SJCRH30 (cell line): ENCODE measurements at places on chromosomes 7 and 10.

- H3K36me3 ChIP-seq = no peaks in the 10 kb centered on the region
- no peaks in the 10 kb centered on the region for H3K27me3 ChIP-seq
- H3K4me3 ChIP-seq = no peak overlapping the region
Observed at GRCh38 chr10:130491011-130491692, 355.0 kb downstream of the GLRX3 start.

DNA sequence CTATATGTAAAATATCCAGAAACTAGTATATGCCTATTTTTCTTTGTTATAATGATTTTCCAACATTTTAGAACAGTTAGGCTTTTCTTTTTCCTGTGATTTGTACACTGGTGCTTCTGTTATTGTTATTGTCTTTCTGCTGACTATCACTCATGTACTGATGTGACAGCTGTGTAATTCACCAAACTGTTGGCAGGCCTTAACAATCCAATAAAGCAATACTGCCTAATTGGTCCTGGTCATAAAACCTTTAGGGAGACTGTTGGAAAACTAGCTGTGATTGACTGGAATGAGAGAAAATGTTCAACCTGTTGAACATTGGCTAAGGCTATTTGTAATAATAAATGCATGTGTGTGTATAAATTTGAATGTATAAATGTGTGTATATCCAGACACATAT is 956.6 kb downstream of the REEP3 start:
- H3K4me1 ChIP-seq = no peaks in the 10 kb centered on the region
- no peak for DNase-seq
- H3K27ac ChIP-seq = no peak overlapping the region
- no peaks in the 10 kb centered on the region for H3K27me3 ChIP-seq
- H3K36me3 ChIP-seq = no peaks in the 10 kb centered on the region
- H3K4me3 ChIP-seq = no peak overlapping the region

DNA sequence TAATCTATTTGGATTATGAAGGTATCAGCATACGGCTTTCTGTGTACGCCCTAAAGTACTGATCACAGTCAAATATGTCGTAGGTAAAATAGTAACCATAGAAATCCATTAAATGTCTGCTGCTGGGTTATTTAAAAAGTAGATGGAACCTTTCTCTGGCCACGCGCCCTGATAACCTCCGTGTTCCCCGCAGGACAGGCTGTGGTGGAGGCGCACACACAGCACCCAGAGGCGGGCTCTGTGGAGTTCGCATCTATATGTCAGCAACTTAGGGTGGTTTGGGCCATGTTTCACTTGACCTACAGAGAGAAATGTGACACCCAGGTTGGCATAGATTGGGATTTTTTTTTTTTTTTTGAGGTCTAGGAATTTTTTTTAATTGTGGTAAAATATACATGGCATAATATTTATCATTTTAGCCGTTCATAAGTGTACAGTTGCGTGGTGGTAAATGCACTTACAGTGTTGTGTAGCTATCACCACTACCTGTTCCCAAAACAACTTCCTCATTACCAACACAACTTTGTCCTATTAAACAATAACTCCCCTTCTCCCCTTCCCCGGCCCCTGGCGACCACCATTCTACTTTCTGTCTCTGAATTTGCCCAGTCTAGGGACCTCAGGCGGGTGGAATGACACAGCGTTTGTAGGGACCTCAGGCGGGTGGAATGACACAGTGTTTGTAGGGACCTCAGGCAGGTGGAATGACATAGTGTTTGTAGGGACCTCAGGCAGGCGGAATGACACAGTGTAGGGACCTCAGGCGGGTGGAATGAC is 15.4 kb downstream of the PPP2R2D start:
- H3K27ac ChIP-seq = no peak overlapping the region
- no peak for DNase-seq
- H3K4me3 ChIP-seq = no peak overlapping the region
- no peaks in the 10 kb centered on the region for H3K27me3 ChIP-seq
- no peaks in the 10 kb centered on the region for H3K4me1 ChIP-seq

DNA sequence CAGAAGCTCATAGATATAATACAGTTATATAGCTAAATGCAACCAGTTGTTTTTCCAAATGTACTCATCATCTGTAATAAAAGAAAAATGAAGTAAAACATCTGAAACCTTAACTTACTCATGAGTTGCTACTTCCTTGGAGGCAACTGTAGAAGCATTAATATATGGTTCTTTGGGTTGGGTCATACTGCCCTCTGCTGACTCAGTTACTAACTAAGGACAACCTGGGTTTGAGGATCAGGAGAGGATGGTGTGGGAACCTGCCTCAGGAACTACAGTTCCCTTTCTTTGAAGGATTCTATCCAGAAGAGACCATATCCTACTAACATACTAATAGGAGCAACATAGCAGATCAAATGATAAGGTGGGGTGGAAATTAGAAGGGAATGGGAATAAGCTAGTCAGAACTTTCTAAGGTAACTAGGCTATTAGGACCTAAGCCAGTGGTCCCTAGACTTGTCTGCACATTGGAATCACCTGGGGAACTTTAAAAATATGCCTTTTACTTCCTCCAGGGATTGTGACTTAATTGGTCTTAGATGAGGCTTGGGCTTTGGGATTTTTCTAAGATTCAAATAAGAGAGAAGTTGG is 20.7 kb downstream of the COX15 start:
- H3K27ac ChIP-seq = no peak overlapping the region
- no peaks in the 10 kb centered on the region for H3K4me1 ChIP-seq
- H3K27me3 ChIP-seq = no peaks in the 10 kb centered on the region
- H3K4me3 ChIP-seq = no peak overlapping the region

GRCh38 chr10:85648279-85648754 is 718.3 kb downstream of the GRID1 start:
- DNase-seq = no peak
- no peaks in the 10 kb centered on the region for H3K36me3 ChIP-seq
- no peak overlapping the region for H3K27ac ChIP-seq
- H3K27me3 ChIP-seq = no peaks in the 10 kb centered on the region
- no peak overlapping the region for H3K4me3 ChIP-seq
- H3K4me1 ChIP-seq = no peaks in the 10 kb centered on the region

DNA sequence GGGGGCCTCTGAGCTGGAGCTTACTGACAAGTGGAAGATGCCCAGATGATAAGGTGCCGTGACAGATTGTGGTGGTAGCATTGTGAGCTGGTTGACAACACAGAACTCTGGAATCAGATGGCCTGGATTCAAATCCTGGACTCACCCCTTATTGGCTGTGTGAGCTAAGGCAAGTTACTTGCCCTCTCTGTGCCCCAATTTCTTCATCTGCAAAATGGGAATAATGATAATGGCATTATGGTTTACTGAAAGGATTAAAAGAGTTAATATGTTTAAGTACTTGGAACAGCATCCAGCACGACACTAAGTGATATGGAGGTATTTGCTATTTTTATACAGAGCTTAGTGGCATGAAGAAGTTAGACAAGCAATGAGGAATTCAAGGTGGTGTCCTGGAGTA is 465.9 kb upstream of the GALNT17 start:
- no peak overlapping the region for H3K4me3 ChIP-seq
- no peak overlapping the region for H3K27ac ChIP-seq
- no peaks in the 10 kb centered on the region for H3K27me3 ChIP-seq
- H3K36me3 ChIP-seq = no peaks in the 10 kb centered on the region
- DNase-seq = no peak

DNA sequence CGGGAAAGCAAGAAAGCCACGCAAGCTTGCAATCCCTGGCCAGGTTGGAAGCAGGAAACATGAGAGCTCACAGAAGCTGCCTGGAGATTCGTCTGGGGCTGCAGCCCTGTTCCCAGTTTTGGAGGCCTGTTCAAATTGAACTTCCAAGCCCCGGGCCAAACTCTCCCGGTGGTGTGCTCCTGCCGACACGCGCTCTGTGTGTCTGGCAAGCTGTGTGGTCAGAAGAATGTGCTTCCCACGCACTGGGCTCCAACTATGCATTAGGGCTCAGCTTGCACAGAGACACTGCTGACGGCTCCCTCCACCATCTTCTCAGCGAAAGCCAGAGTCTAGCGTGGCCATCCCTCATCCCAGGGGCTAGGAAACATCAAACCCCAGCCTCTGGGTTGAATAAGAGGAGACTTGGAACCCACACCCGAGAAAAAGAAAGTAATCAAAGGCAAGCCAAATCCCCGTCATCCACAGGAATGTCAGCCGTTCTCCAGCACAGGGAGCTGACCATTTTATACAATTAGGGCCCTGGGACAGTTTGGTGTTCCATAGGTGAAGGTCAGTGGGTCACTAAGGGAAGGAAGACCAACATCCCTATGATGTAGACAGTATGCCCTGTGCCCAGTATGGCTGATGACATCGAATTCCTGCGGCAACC is 107.2 kb downstream of the FGFR2 start:
- peaks cover 6% of the 10 kb centered on the region; the same call in 1 of the 2 replicates for H3K4me1 ChIP-seq
- peaks cover 15% of the 10 kb centered on the region; the same call in 1 of the 2 replicates for H3K36me3 ChIP-seq
- no peak overlapping the region for H3K4me3 ChIP-seq
- no peak for DNase-seq
- no peaks in the 10 kb centered on the region for H3K27me3 ChIP-seq
- H3K27ac ChIP-seq = no peak overlapping the region

DNA sequence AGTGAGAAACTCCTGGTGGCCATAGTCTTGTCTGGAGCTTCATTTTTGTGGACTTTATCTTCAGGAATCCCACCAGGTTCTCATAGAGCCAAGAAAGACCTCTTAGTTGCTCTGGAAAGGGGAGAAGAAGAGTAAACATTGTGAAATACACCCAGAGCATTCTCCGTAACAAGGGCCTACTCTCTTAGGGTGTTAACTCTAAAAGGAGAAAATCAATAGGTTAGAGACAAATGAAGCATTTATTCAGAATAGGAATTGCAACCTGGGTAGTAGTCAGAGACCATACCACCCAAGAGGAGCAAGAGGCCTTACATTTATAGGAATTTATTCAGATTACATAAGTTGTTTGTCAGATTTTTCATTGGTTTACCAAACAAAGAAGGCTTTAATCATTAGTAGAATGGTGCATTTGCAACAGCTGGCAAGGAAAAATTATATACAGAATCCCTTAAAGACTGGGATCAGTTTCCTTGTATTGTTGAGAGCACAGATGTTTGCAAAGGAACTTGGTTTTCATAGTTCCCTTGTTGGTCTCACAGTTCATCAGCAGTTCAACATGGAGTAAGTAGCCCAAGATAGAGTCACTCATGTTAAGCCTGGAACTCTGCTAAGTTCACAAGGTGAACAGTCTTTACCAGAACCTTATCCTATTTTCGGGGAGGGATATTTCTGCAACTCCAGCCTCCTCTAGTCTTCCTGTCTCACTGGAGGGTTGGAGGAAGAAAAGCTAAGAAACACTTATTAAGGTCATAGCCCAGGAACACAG is 53.2 kb upstream of the TMEM140 start:
- no peak overlapping the region for H3K27ac ChIP-seq
- no peaks in the 10 kb centered on the region for H3K27me3 ChIP-seq
- H3K36me3 ChIP-seq = no peaks in the 10 kb centered on the region
- no peak for DNase-seq

GRCh38 chr10:128708182-128708581 is 582.0 kb upstream of the MKI67 start:
- H3K27me3 ChIP-seq = no peaks in the 10 kb centered on the region
- DNase-seq = no peak
- no peak overlapping the region for H3K4me3 ChIP-seq
- no peak overlapping the region for H3K27ac ChIP-seq
- H3K4me1 ChIP-seq = no peaks in the 10 kb centered on the region
- no peaks in the 10 kb centered on the region for H3K36me3 ChIP-seq

GRCh38 chr7:3187444-3188040 is 113.5 kb upstream of the SDK1 start:
- no peak overlapping the region for H3K27ac ChIP-seq
- no peak for DNase-seq
- peaks cover 4% of the 10 kb centered on the region; the same call in 1 of the 2 replicates for H3K4me1 ChIP-seq
- H3K27me3 ChIP-seq = no peaks in the 10 kb centered on the region
- no peaks in the 10 kb centered on the region for H3K36me3 ChIP-seq
- H3K4me3 ChIP-seq = no peak overlapping the region

DNA sequence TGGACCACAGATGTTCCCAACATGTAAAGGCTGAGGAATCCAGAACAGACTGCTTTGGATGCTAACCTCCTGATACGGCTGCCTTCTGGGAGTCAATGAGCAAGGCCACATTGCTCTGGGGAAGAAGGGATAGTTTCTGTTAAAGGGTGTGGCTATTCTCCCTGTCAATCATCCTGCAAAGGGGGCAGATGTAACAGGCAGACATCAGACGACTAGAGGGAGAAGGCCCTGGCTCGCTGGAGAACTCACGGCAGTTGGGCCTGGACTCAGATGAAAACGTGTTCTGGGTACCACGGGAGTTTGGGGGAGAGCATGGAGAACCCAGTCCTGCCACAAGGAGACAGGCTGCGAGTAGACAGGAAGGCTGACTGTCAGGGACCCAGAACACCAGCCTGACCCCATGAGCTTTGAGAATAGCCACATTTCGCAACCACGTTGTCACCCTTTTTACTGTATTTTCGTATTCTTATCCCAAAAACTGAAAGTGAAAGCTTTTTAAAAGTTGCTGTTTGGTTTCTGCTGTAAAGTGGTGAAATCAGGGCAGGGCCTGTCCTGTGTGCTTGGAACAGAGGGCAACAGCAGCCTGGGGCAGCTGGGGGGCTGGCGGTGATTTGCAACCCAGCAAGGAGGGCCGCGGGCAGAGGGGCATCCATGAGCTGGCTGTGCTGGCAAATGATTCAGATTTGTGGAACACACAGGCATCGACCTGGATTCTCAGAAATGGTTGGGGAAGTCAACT is 95.3 kb downstream of the MYOF start:
- no peaks in the 10 kb centered on the region for H3K27me3 ChIP-seq
- DNase-seq = no peak
- no peak overlapping the region for H3K4me3 ChIP-seq
- H3K36me3 ChIP-seq = no peaks in the 10 kb centered on the region

DNA sequence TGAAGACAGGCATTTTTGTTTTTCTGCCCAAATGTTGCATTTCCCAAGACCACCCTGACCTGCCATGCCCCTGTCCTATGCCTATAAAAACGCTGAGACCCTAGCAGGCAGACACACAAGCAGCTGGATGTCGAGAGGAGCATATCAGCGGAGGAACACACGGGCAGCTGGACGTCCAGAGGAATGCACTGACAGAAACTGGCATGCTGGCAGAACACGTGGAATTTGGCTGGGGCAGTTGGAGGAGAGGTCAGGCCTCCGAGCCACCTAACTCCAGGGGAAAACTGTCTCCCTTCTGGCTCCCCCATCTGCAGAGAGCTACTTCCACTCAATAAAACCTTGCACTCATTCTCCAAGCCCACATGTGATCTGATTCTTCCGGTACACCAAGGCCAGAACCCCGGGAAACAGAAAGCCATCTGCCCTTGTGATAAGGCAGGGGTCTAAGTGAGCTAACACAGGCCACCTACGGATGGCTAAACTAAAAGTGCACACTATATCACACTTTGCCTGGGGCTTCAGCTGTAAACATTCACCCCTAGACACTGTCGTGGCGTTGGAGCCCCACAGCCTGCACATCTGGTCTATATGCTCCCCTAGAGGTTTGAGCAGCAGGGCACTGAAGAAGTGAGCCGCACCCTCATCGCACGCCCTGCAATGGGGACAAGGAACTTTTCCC is 10.0 kb upstream of the CDHR3 start:
- H3K27me3 ChIP-seq = no peaks in the 10 kb centered on the region
- H3K4me3 ChIP-seq = no peak overlapping the region
- no peaks in the 10 kb centered on the region for H3K36me3 ChIP-seq
- DNase-seq = no peak
- H3K4me1 ChIP-seq = no peaks in the 10 kb centered on the region
